ENCODE measurements at places on chromosomes 5 and 9.
A peak's percentile ranks its signal among the peaks of the same experiment; 100 is the strongest.

GRCh38 chr9:29691758-29692407 is 2118.6 kb upstream of the C9orf72 start:
- no peak for DNase-seq

- no peak for DNase-seq
Observed at GRCh38 chr5:114473541-114473940, 111.7 kb downstream of the KCNN2 start.

- no peak for DNase-seq
Observed at GRCh38 chr5:96726802-96727201, 64.6 kb downstream of the CAST start.

- DNase-seq = no peak
Observed at GRCh38 chr5:142204219-142204618, 95.6 kb downstream of the NDFIP1 start.

- DNase-seq = no peak
Observed at GRCh38 chr9:126670270-126670669, 56.5 kb downstream of the LMX1B start.

GRCh38 chr5:158940977-158941376 is 158.7 kb downstream of the EBF1 start:
- DNase-seq = no peak

GRCh38 chr9:36960575-36960955 is 73.5 kb downstream of the PAX5 start:
- DNase-seq = no peak

- DNase-seq = no peak
Observed at GRCh38 chr5:138000102-138000723, 32.7 kb downstream of the FAM13B start.

GRCh38 chr5:119309326-119309725 is 46.5 kb upstream of the TNFAIP8 start:
- DNase-seq = no peak

GRCh38 chr5:137932800-137933199 is 43.5 kb downstream of the PKD2L2 start:
- DNase-seq = no peak

- DNase-seq = no peak
Observed at GRCh38 chr9:115194216-115194615, 76.3 kb upstream of the TNC start.

DNA sequence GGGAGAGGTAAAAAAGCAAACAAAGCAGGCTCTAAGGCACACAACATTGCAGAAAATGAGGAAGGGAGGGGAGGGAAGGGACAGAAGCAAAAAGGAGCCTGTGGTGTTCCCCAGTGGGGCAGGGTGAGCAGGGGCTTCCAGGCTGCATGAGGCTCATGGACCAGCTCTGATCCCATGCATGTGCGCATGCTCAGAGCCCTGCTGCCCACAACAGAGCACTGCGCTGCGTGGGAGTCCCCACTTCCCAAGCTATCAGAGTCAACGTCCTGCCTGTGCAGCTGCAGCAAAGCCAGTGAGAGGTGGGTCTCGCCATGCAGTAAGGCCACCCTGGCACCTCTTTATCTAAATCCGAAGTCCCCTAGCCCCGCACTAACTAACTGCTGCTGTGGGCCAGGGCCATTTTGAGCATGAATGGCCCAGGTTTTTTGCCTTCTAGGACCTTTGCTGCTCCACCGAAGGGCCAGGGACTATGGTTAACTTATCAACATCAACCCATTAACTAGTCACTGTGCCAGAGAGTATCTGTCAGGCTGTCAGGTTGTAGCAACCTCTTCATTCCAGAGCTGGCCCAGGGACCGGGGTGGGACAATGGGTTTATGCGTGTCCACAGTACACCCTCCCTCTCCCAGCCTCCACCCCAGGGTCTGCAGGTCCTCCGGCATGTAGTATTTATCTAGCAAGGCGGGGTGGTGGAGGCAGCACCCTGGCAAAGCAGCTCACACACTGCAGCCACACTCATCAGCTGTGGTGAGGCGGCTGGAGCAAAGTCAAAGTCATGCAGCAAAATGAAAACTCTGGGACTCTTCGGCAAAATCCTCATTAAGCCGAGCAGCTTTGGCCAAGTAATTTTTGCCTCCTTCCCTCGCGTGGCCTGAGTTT is 123.6 kb downstream of the SAXO1 start:
- no peak for DNase-seq

DNA sequence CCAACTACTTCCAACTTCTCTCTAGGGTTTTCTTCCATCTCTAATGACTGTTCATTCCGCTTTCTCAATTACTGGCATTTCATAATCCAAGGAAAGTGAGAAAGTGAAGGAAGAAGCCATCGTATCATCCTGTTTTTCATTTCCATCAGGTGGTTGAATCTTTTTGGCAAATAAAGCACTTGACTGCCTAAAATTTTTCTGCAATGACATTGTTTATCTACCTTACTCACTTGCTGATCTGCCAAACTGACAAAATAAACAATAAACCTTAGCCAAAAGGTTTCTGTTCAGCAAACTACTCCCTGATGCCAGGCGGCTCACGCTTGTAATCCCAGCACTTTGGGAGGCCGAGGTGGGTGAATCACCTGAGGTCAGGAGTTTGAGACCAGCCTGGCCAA is 18.4 kb downstream of the FNBP1 start:
- no peak for DNase-seq

- peak; percentile 78 for DNase-seq
Observed at GRCh38 chr5:149452665-149453617, 73.8 kb upstream of the IL17B start.

DNA sequence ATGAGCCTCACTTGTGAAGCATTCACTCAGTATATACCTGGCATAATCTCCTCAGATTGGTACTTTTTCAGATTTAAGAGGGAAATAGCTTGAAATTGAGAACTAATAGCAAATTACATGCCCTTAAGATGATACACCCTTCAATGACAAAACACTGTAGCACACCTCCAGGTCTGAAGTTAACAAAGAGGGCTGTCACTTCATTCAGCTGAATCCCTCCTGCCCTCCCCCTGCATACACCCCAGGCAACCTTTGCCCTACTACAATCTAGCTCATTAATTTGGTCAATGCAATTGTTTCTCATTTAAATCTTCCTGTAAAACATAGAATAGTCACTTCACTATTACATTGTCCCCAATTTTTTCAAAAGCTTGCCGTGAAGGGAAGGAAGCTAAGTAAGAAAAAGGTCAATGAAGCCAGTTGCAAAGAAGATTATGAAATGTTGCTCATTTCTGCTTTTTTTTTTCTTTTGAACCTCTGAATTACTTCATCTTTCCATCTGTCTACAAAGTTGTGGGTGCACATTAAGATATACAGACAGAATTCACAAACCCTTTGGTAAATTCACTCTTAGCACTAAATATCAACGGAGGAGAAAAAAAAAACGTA is 294.8 kb upstream of the PTGER4 start:
- DNase-seq = no peak

GRCh38 chr5:65802820-65803219 is 80.8 kb downstream of the NLN start:
- no peak for DNase-seq

GRCh38 chr9:136631038-136632000 is 31.4 kb upstream of the EGFL7 start:
- peak; percentile 59 for DNase-seq

- no peak for DNase-seq
Observed at GRCh38 chr9:89746385-89747116, 141.7 kb downstream of the GADD45G start.

DNA sequence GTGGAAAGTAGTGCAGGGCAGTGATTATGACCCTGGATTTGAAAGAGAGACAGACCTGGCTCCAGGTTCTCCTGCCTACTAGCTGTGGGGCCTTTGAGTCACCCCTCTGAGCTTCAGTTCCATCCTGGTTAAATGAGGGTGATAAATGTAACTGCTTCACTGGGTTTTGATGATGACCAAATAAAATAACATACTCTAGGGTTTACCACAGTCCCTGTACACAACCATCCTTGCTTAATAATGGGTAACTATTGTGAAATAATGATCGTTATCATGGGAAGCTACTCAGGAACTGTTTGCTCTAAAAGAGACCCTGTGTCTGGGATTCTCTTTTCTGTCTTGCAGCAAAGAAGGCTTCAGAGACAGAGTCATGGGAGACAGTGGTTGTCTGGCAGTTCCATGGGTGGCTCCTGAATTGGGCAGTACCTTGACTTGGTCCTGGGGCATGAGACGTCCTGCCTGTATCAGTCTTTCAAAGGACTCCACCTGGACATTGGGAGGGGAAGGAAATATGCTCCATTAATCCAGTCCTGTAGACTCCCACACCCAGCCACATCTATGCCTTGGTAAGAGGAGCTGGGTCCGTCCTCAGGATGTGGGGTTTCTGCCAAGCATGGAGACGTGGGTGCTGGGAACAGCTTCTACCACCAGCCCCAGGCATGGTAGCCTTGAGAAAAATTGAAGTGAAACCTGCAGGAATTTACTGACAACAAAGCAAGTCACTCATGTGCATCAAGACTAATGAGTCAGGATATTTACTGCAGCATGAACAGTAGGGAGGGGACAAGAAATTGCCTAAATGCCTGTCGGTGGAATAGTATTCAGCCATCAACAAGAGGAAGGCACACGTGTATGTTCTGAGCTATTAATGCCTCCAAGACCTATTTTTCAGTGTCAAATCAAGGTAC is 23.4 kb downstream of the AKNA start:
- peak; percentile 42 for DNase-seq

- DNase-seq = no peak
Observed at GRCh38 chr9:83043597-83043996, 19.3 kb downstream of the RASEF start.

- no peak for DNase-seq
Observed at GRCh38 chr5:116388564-116389258, 185.9 kb downstream of the SEMA6A start.

GRCh38 chr5:103114440-103114839 is 5.5 kb downstream of the GIN1 start:
- DNase-seq = no peak

GRCh38 chr9:136981588-136982231 is 1.1 kb upstream of the LCNL1 start:
- DNase-seq = no peak

DNA sequence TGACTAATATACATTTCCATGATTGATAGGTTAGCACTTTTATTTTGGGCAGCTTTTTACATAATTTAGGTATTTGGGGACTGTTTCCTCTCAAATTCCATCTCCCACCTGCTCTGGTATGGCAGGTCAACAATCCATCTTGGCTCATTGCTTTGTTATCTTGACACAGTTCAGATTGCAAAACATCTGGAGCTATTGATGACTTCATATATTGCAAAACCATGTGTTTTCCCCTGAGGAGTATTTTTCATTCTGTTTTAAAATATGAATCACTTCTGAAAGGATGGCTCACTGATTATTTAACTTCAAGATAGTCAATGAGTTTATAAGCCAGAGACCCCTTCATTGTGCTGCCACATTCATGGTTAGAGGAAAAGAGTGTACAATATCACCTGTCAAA is 1206.0 kb upstream of the C9orf72 start:
- DNase-seq = no peak

- DNase-seq = peak; percentile 42
Observed at GRCh38 chr5:151825445-151825844, 53.7 kb downstream of the G3BP1 start.

GRCh38 chr5:88483964-88484672 is 215.5 kb upstream of the TMEM161B start:
- DNase-seq = no peak

DNA sequence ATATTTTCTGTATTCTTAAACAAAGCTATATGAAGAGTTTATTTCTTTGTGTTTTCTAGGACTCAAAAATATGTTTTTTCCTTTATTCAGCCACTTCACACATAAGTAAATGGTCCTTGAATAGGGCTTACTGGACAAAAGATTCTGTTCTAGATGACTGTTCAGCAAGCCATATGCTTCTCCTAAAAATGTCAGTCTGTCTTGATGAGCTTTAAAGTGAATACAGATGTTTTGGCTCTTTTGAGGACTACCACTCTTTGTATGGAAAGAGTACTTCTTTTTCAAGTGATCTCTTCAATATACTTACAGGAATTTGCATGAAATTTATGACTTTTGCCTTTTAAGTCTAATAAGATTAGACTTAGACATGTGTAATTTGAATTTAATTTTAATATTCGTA is 8.4 kb downstream of the NDUFS4 start:
- no peak for DNase-seq

DNA sequence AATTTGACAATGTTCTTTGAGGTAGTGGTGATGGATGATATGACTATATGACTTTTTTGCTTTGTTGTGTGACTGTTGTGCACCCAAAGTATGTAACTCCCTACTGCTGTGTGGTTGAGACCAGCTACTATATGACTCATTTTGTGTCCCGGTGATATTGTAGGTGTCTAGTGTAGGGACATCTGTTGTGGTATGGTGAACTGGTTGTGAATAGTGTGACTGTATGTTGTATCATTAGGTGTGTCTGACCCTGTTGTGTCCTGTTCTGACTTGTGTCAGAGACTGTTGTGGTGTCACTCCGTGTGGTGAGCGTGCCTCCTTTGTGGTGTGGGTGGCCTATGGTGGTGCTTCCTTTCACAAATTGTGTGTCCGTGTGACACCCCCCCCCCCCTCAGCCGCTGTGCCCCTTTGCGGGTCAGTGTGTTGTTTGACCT is 11.2 kb upstream of the CXXC5 start:
- DNase-seq = no peak

GRCh38 chr9:20331095-20331685 is 291.1 kb downstream of the MLLT3 start:
- no peak for DNase-seq

DNA sequence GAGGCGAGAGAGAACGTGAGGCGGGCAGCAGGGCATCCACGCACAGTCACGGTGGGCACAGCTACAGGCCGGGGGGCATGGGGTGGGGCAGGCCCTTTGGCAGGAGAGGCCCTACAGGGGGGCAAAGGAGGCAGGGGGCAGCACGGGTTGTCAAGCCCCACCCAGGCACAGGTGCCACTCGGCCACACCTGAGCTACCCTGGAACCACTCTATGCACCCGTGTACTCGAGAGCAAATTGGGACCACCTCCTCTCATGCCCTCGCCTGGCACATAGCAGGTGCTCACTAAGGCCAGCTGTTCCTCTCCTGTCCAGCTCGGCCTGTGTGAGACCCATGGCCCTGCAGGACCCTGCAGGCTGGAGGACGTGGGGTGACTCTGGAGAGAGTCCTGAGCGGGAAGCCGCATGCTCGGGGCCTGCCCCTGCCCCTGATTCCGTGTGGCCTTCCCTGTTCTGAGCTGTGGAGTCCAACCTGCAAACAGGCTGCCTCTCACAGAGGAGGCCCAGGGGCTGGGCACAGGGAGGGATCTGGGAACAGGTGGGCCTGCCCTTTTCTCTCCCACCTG is 31.4 kb upstream of the SARDH start:
- DNase-seq = no peak

Measured in AG04450 (cell line).